Dermis microvascular lymphatic vessel endothelial cell (primary cell): ENCODE measurements at places on chromosomes 7 and 10. TPM values are rescaled to one million over a fixed set of nuclear protein-coding genes. Genes with fewer than 3 reads are reported as not detected.

GRCh38 chr10:71998840-71999194 lies 34.6 kb downstream of the CHST3 start:
- peak; percentile 65 for DNase-seq

- no peak for DNase-seq
Measured at GRCh38 chr7:23928418-23928775, 218.4 kb downstream of the STK31 start.

DNA sequence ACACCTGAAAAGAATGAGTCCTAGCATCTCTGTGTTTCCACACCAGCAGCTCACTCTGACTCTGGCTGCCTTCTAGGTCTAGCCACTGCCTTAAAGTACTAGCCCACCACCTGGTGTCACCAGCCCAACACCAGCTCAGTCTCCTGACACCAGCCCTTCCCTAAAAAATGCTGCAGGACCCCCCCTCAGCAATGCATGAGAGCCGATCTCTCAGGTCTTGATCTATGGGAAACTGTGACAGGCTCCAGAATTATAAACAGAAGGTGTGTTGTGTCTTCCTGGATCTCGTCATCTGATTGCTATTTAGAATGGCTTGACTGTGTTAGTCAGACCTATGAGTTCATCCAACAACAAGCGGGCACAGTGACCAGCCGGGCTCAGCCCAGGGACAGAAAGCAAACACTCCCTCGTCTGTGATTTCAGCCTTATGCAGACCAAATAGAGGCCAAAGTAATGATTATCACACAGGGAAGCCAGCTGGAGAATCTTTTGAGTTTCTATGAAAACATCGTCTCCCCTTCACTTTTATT lies 66.6 kb downstream of the CUBN start:
- DNase-seq = peak; percentile 97

CELF2 gene
- 4.0 and 9.0 TPM in 2 replicates for total RNA-seq

- DNase-seq = peak; percentile 75
Measured at GRCh38 chr10:95864906-95865813, 42.6 kb upstream of the CC2D2B start.

- no peak for DNase-seq
Measured at GRCh38 chr10:7948371-7949000, 106.0 kb upstream of the GATA3 start.

GRCh38 chr10:123970207-123970926 lies 78.8 kb upstream of the CPXM2 start:
- DNase-seq = no peak

DNA sequence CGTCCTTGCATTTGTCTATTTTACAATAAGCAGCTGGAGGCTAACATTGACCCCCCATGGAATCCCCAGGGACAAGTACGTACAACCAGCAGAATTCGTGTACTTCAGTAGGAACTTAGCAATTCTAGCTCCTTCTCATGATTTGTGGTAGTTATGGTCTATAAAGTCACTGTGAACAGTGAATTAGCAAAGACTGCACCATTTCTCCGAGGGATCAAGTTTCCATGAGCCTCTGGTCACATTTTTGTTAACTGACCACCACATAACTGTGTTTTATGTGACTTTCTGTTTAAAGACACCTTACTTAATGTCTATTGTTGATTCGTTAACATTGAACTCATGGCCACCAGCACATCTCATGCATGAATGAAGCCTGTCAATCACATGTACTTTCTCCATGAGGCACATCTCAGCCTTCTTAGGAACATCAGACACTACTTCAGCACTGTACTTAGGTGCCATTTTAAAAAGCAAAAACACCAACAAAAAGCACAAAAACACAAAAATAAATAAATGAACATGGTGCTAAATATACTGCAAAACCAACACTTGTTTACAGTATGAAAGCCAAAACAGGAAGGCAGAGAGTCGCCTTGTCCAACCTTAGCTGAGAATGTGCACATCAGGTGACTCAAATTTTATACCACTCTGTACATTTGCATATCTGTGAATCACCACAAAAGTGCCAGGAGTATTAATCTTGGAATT lies 9.0 kb upstream of the UCN3 start:
- no peak for DNase-seq

GRCh38 chr7:157727964-157728615 lies 391.3 kb downstream of the DNAJB6 start:
- DNase-seq = no peak

GRCh38 chr7:16028636-16029035 lies 342.2 kb upstream of the MEOX2 start:
- DNase-seq = no peak

DNA sequence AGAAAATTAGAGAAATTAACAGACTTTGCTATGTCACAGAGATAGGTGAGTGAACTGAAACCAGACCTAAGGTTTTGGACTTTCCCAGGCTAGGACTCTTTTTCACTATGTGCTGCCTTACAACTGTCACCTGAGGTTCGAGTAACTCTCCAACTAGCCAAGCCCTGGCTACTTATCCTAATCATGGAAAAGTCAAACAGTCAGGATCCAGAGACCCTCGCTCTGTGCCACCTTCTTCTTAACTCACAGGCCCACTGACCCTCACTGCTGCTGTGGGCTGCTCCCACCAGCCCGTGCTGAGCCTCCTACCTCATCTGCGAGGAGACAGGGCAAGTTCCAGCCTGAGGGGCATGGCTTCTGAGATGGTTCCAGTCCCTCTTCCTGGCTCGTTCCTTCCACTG lies 211.4 kb upstream of the KLF14 start:
- no peak for DNase-seq

PIK3CG gene
- 3.6 and 4.4 TPM in 2 replicates for total RNA-seq
